ENCODE measurements at places on chromosomes 5 and 9.
A peak's percentile ranks its signal among the peaks of the same experiment; 100 is the strongest.

DNA sequence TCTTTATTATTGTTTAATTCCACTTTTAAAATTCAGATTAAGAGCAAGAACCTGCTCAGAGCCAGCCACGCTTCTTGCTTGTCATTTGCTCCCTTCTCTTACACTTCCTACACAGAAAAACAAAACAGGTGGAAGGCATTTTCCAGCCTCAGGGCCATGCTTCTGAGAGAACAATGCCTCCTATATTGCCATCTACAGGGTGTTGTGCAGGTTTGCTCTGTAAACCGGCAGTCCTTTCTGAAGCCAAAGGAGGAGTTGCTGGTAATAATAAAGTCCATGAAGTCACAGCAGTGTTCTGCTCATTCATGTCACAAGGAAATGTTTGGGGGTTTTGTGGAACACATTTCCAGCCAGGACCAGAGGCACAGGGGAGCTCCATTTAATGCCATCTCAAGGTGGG is 16.1 kb upstream of the PRLR start:
- no peak for DNase-seq

- DNase-seq = no peak
Observed at GRCh38 chr9:89892920-89893319, 288.1 kb downstream of the GADD45G start.

- peak; percentile 33 for DNase-seq
Observed at GRCh38 chr5:56464935-56465768, 232.0 kb upstream of the ANKRD55 start.

- DNase-seq = no peak
Observed at GRCh38 chr9:90904706-90905478, 103.3 kb downstream of the SYK start.

- peak; percentile 35 for DNase-seq
Observed at GRCh38 chr5:147508711-147509040, 1.2 kb downstream of the DPYSL3 start.

DNA sequence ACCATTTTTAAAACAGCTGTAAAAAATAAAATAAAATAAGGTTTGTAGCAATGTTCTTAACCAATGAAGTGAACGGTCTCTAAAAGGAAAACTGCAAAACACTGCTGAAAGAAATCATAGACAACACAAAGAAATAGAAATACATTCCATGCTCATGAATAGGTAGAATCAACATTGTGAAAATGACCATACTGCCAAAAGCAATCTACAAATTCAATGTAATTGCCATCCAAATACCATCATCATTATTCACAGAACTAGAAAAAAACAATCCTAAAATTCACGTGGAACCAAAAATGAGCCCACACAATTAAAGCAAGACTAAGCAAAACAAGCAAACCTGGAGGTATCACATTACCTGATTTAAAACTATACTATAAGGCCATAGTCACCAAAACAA is 67.6 kb upstream of the RGMB start:
- DNase-seq = no peak

DNA sequence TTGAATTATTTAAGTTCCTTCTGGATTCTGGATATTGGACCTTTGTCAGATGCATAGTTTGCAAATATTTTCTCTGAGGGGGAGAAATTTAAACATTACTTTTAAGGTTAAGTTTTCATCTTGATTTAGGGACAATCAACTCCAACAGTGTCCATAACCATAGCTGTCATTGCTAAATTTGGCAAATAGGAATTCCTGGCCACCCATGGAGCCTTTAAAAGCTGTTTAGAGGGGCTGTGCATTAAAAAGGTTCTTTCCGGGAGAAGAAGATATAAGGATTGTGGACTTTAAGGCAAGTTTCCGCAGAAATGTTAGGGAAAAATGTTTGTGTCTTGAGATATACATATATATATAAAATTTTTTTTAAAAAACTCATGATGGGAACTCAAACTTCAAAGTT is 339.7 kb downstream of the ADAMTS6 start:
- DNase-seq = no peak

GRCh38 chr9:111598733-111599091 is 735 bp downstream of the PTGR1 start:
- peak; percentile 80 for DNase-seq

GRCh38 chr9:93684806-93685543 is 108.6 kb downstream of the PHF2 start:
- no peak for DNase-seq

GRCh38 chr9:87109851-87110250 is 162.5 kb upstream of the GAS1 start:
- DNase-seq = peak; percentile 66

- DNase-seq = no peak
Observed at GRCh38 chr9:120281665-120282064, 298.3 kb downstream of the CDK5RAP2 start.

GRCh38 chr5:172585114-172585513 is 55.9 kb upstream of the NEURL1B start:
- no peak for DNase-seq

- DNase-seq = no peak
Observed at GRCh38 chr5:128673411-128673957, 135.4 kb upstream of the FBN2 start.

DNA sequence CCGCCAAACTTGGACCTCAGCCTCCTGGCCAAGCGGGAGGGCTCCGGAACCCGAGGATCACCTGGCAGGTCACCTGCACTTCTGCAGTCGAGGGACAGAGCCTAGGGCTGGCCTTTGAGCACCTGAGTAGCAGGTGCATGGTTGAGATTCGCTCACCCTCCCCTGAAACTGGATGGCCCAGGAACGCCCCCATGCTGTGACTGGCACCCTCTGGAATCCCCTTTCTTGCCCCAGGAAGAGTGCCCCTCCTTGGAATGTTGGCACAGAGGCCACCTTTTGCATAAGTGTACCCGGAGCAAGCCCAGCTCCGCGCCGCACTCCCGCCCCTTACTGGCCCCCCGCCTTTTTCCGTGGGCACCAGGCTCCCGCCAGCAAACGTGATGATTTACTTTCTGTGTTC is 112.5 kb upstream of the IER5L start:
- no peak for DNase-seq

- no peak for DNase-seq
Observed at GRCh38 chr9:93660352-93661046, 84.1 kb downstream of the PHF2 start.

DNA sequence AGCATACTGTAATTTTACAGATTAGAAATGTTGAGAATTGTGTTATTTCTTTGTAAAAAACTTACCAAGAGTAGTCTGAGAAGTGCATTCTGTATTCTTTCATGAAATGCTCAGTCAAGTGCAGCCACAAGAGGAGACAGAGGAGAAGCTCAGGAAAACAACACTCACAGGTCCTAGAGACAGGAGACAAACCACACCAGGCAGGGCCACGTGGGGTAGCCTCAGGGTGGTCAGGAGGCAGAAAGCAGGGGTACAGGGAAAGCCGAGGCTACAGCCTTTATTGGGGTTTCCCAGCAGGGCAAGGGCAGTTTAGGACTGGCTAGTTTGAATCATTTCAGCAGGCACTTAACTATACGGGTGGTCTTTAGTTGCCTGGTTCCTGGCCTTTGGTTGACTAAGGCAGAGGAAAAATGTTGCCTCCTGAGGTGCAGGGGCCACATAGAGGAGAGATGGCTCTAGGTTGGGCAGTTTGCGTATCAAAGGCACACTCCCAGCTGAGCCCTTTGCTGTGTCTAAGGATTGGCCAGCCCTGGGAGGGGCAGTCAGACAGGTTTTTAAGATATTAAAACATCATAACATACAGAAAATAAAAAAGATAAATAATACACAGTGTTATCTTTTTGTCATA is 230.9 kb upstream of the ANKRD55 start:
- DNase-seq = no peak

GRCh38 chr9:98345011-98345410 is 89.6 kb upstream of the TBC1D2 start:
- DNase-seq = no peak

GRCh38 chr5:135307143-135307903 is 91.7 kb downstream of the MACROH2A1 start:
- no peak for DNase-seq

DNA sequence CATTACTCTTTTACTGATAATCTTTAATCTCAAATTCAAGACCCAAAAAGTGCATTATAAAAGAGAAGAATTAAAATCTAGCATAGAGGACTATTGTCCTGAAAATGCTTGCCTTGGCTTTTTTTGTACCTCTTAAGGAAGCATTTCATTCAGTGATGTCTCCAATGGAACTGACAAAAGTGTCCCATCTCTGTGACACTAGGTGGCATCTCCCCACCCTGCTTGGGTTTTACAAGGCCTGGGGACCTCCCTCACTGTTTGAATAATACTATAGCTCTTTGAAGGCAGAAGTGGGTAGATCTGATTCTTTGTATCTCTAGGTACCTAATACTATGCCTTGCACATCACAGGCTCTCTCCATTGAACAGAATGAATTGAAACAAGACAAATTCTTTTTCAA is 180.6 kb downstream of the EPB41L4A start:
- DNase-seq = no peak

DNA sequence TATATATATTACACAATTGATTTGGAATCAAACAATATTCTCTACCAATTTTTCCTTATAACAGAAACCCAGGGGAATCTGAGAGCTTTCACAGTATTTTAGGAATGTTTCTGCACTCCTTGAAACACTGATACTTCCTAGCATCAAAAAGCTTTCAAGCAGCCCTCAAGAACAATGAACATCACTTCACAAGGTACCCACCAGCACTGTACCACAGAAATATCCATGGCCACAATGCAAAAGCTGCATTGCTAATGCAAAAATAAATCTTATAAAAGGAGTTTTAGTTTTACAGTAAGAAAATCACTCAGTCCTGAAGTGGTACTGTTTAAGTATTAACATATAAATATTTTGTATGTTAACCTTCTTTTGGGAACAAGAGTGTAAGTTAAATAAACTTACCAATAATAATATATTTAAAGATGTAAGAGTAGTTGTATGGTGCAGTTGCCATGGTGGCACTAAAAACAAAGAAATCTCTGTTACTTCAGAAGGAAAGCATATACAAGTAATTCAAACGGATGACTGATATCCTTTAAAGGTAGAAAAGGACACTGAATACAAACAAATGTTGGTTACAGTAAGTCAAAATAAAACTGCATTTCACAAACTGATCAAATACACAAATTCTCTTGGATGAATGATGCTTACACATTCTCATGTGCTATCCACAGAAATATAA is 8.6 kb downstream of the RAB14 start:
- DNase-seq = no peak

- no peak for DNase-seq
Observed at GRCh38 chr5:6705088-6705487, 8.1 kb upstream of the TENT4A start.

DNA sequence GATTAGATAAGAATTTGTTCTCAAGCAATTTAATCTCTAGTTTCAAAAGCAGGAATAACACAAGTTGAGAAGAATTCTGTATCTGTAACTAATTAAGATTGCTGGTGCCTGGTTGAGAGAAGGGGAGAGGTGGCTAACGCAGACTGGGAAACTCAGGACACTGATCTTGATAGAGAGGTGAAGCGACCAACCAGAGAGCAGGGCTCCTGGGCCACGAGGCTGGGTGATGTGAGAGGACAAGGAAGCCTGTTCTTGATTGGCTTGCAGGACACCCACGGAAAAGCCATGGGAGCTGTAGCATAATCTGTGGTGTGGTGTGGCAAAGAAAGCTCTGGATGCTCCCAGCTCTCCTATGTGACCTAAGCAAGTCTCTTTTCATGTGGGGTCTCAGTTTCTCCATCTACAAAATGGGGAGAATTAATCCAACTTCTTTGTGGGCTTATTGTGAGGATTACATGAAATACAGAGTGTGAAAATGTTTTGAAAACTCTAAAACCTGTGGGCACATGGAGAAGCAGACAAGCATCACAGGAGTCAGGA is 594.1 kb upstream of the BRINP1 start:
- DNase-seq = peak; percentile 50

DNA sequence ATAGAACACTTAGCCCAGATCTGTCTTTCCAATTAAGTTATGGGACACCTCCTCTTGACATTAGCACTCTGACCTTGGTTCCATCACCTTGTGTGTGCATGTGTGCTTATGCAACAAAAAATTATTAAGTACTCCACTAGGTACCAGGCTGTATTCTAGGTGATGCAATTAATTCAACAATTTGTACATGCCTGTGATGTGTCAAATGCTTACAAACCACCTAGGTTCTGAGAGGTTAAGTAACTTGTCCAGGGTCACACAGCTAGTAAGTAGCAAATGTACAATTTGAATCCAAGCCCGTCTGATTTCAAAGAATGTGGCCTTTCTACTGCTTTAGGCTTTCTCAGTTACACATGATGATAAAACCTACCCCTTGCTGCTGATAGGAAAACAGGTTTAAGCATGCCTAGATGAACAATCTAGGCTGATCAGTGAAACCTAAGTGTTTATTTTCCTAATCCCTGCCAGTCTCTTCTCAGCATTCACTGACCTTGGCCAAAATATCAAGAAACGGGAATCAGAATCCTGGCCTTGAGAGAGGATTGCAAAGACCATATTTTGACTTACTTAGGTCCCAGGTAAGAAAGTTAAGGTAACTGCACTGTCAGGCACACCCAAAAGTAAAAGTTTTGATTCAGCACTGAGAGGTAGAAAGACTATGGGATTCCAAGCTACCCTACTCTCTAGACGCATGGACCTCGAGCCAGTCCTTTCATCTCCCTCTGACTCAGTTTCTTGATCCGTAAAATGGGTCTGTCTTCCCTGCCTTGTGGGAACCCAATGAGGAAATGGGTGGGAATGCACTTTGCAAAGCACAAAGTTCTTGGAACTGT is 1.0 kb downstream of the TBC1D2 start:
- no peak for DNase-seq

DNA sequence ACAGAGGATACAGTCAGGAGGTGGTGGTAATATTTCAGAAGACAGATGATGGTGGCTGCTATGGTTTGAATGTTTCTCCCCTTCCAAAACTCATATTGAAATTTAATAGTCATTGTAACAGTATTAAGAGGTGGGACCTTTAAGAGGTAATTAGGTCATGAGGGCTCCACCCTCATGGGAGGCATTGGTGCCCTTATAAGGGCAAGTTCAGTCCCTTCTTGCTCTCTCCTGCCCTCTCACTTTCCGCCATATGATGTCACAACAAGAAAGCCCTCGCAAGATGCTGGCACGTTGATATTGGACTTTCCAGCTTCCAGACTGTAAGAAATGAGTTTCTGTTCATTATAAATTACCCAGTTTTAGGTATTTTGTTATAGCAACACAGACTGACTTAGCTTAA is 274.9 kb downstream of the PDE4D start:
- no peak for DNase-seq

- no peak for DNase-seq
Observed at GRCh38 chr5:170262061-170263045, 29.6 kb downstream of the C5orf58 start.

DNA sequence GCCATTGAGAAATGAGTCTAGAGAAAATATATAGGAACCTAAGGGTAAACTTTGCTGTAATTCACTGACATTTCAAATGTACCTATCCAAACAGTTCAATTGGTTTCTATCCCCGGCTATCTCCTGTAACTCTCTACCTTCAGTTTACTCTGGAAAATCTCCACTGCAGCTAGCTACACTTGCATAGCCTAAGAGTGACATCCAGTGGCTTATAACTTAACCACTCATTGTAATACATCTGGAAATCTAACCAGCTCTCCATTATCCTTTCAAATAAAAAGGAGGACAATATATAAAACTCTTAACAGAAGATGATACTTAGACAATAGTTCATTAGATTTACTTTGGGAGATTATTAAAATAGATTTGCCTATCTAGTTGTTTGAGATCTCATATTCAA is 35.3 kb upstream of the SPDL1 start:
- DNase-seq = peak; percentile 50

- DNase-seq = no peak
Observed at GRCh38 chr9:39108145-39108544, 179.8 kb downstream of the CNTNAP3 start.
